ENCODE measurements at places on chromosomes 4 and X.

DNA sequence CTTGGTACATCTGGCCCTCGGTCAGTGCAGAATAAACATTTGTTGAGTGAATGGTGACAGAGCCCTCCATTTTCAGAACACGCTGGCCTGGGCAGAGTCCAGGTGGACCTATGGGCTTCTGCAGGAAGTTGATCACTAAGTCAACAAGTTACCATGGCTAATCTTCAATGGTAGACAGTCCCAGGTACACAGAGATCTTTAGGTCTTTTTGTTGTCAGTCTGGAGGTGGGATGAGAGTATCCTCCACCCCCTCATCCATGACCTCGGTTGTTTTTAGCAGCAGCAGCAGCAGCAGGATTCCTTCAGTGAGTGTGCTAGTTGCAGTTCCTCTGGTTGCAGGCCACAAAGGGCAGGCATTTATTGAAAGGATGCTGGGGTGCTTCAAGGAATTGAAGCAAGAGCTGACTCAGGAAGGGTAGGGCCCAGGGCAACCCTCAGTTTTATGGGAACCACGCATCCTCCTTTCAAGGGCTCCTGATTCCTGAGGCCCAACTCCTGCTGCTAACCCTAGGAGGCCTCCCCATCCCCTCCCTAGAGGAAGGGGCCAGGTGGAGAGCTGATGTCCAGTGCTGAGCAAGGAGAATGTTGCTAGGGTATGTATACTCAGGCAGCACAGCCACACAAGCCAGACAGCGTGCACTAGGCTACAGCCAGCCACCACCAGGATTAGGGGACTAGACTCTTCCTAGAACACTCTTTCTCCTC is 1.7 kb upstream of the USP27X start:
- no peak for DNase-seq

GRCh38 chrX:130728208-130728607 is 174.8 kb downstream of the ENOX2 start:
- no peak for DNase-seq

DNA sequence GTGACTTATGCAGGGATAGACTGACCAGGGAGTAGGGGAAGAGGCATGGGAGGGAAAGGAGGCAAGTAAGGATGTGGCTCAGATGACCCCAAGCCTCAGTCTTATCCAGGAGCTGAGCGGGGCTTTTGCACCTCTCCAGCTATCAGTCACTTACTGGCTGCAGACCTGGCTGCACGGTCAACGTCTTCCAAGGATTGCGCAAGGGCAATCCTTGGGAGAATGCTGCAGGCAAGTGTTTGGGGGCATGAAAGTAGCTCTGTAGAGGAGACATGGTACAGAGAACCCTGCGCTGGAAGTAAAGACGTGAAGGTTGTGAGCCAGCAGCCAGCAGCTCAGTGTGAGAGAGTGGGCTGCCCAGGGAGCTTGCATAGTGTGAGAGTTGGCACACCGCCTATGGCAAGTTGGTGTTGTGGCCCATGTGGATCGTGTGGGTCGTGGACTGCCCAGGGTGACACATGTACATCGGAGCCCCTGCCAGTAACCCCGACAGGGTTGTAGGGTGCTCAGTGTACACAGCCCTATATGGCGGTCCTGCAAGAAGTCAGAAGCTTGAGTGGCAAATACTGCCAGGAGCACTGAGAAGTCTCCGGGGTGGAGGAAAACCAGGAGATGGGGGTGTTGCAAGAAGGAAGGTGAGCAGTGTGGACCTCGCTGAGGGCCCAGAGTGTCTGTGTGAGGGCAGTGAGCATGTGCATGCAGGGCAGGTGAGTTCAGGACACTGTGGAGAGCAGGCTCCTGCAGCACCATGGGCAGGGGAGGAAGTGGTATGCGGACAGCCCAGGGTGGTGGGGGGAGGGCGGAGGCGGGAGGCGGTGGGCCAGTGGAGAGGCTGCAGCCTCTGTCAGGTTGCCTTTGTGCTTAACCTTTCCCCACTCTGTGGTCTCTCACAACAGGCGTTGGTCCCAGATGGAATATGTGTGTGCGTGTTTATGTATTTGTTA is 50.9 kb downstream of the KIT start:
- DNase-seq = no peak

- no peak for DNase-seq
Observed at GRCh38 chrX:3263681-3264126, 82.7 kb downstream of the MXRA5 start.

DNA sequence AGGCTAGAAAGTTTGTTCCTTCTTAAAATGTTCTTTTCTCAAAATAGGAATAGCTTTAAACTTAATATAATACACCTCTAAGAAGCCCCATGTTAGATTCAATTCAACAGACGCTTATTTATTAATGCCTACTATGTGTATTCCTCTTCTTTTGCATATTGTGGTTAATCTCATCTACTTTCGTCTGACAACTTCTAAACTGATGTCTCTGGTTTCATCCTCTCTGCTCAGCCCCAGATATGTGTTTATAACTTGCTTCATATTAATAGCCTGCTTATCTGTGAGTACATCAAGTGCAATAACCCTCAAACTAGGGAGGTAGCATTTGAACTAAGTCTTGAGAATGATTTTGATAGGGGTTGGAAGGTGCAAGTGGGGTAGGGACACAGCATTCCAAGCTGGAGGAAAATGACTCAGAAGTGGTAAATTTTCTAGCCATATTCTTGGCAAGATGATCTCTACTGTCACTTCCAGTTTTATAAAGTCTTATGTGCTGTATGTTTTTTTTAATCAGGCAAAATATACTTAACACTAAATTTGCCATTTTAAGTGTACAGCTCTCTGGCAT is 37.0 kb downstream of the STK26 start:
- no peak for DNase-seq

DNA sequence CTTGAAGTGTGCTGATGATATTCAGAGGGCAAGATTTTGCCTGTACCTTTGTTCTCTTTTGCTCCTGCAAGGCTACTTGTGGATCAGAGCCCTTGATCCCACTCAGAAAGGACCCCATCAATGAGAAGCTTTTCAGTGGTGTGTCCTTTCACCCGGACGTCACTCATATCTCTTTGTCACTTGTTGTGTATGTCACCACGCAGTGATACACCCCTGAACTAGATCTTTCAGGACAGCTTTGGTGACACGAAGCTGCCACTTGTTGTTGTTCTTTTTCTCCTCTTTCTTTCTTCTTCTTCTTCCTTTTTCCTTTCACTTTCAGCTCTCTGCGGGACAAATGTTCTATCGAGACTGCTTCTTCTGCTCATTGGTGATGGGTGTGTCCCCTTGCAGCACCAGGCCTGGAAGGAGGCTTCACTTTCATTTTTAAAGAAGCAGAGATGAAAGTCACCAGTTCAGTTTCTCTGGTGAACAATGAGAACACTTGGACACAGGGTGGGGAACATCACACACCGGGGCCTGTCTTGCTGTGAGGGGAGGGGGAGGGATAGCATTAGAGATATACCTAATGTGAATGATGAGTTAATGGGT is 83.6 kb downstream of the NBDY start:
- peak; percentile 41 for DNase-seq

- DNase-seq = peak; percentile 85
Observed at GRCh38 chr4:76179398-76180318, 31.5 kb upstream of the NUP54 start.

DNA sequence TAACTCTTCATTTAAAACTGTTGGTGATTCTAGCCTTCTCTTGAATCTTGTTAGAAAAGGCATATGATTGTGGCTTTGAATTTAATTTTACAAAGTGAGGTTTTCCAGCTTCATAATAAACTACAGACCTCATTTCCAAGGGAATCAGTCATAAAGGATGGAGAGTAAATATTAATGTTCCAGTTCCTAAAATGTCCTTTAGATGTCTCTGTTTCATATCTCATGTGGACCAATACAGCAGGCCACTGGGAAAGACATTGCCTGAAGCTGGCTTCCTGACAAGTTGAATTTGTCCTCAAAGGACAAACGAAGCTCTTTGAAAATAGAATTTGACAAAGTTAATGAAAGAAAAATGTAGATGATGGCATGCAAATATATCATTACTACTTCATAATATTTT is 125.4 kb downstream of the ZNF330 start:
- no peak for DNase-seq

DNA sequence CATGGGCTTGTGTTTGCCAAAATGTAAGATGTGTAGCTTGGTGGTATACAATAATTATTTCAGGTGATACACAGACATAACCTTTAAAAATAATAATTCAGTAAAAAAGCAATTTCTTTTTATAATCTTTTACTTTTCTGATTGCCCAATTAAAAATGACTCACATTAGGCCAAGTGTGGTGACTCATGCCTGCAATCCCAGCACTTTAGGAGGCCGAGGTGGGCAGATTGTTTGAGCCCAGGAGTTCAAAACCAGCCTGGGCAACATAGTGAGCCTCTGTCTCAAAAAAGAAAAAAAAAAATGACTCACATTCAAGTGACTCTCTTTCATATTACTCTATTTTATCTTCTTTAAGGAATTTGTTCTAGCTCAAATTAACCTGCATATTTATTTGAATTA is 449.4 kb upstream of the HTR2C start:
- DNase-seq = no peak

GRCh38 chr4:147339100-147339499 is 141.8 kb upstream of the EDNRA start:
- no peak for DNase-seq
